T-cell (primary cell): ENCODE measurements at places on chromosomes 1 and 21.

DNA sequence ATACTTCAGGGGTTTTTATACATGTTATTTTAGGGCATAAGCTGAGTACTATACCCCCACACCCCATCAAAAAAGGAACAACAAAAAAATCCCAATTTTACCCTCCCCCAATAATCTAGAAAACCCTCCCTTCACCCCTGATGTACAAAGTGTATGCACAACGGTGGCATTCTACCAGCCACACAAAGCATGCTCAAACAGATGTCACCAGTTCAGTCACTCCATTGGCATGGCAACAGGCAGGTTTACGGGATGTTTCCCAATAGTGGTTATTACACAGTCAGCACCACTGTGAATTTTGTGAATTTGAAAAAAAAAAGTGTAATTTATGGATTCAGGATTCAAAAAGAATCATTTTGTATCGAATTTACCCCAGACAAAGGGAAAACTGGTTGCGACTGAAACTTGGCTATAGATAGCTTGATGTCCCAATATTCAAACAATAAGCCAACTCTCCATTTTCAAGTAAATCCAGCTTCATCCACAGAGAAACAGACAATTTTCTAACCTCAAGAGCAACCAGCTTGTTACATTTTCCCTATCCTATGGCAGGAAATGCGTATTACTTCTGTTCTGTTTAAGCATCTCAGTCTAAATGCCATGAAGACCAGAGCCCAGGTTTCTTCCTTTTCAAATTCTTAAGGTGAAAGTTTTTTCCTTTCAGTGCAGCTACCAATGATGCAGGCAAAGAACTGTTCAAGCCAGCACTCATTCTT, 34.0 kb upstream of the SLC45A3 start:
- no peak for DNase-seq

- DNase-seq, result no peak
Observed at GRCh38 chr1:109517337-109517736, 7.8 kb upstream of the AMIGO1 start.

GRCh38 chr1:189929501-189930099, 548.1 kb downstream of the BRINP3 start:
- no peak for DNase-seq

DNA sequence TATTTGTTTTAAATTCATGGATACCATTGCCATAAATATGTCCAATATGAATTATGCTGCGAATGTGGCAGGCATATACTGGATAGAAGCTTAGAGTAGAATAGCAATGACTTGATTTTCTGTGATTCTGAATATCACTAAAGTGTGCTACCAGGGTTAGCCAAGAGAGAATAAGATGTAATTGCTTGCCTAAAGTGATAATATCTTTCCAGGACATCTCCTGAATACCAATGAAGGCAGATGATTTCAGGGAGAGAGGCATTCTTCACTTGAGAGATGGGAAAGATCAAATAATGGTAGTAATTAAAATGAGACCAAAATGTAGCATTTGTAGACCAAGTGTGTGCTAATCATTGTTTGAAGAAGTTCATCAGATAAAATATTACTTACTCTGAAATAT, 53.4 kb upstream of the KIAA1614 start:
- no peak for DNase-seq

- no peak for DNase-seq
Observed at GRCh38 chr1:107795441-107795840, 169.5 kb downstream of the VAV3 start.
